NCI-H460 (cell line): ENCODE measurements at places on chromosomes 4 and X. TPM values are rescaled to one million over a fixed set of nuclear protein-coding genes. Genes with fewer than 3 reads are reported as not detected.
A peak's percentile ranks its signal among the peaks of the same experiment; 100 is the strongest.

DNA sequence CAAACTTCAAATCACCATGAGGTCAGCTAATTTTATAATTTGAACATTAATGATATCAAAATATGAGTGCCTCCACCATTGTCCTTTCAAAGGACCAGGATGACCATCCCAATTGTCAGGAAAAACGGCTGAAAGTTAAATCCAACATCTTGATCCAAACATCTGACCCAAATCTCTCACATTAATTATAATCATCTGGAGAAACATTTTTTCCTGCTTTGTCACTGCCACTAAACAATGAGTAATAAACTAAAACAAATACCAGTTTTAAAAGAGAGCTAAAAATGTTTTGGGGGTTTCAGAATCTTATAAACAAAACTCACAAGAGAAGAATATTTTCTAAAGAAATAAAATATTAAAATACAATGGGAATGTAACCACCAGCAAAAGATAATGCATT, 45.7 kb upstream of the NDST4 start:
- DNase-seq, result no peak

GABRE gene
- 26.6 and 45.3 TPM in 2 replicates for total RNA-seq

DNA sequence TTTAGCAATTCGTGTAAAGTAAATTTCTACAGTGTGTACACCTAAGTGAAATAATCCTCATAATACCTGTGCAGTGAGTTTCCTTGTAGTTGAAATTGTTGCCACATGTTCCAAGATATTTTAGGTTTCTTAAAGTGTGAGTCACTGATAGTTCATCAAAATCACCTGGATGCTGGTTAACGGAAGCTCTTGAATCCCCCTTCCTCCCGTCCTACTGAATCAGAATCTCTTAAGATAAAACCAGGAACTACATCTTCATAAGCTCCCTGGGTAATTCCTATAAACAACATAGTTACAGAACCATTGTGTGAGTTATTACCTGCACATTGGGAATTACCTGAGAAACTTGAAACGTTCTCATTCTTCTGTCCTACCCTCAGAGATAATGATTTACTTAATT, 197.4 kb upstream of the HS3ST1 start:
- DNase-seq, result no peak

DNA sequence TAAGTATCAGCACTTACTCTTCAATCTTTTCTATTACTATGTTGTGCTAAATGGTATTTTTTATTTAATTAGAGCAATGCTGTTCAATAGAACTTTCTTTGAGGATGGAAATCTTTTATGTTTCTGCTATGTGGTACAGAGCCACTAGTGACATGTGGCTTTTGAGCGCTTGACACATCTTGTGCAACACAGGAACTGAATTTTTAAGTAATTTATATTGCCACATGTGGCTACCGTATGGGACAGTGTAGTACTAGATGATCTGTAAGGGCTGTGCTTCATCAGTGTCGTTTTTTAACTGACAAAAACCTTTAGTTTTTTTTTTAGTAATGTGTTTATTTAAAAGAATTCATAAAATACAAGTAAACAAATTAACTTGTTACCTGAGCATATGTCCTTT, 22.4 kb downstream of the HPRT1 start:
- no peak for DNase-seq

- DNase-seq, result no peak
Observed at GRCh38 chr4:85414972-85415371, 60.0 kb upstream of the ARHGAP24 start.

DNA sequence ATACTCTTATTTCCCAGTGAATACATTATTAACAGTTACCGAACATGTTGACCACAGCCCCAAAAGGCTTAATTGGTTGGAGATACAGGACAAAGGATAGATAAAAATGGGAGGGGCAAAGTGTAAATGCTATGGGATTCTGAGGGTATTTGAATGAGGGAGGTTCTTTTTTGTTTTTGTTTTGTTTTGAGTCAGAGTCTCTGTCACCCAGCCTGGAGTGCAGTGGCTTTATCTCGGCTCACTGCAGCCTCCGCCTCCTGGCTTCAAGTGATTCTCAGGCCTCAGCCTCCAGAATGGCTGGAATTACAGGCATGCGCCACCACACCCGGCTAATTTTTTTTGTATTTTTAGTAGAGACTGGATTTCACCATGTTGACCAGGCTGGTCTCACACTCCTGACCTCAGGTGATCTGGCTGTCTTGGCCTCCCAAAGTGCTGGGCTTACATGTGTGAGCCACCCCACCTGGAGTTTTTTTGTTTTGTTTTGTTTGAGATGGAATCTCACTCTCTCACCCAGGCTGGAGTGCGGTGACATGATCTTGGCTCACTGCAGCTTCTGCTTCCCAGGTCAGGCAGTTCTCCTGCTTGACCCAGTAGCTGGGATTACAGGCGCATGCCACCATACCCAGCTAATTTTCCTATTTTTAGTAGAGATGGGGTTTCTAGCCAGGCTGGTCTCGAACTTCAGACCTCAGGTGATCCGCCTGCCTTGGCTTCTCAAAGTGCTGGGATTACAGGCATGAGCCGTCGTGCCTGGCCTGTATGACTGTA, 9.0 kb downstream of the UBE2K start:
- no peak for DNase-seq

GRCh38 chr4:167826281-167826680, 266.1 kb upstream of the ANXA10 start:
- DNase-seq, result peak; percentile 1

ZNF827 gene
- 4.1 and 5.5 TPM in 2 replicates for total RNA-seq

GRCh38 chrX:47697181-47697580, 38.2 kb upstream of the UXT start:
- DNase-seq, result no peak

GRCh38 chr4:36235306-36235705, 9.0 kb downstream of the ARAP2 start:
- DNase-seq, result peak; percentile 9

DDX53 gene
- not detected in 2 replicates for total RNA-seq

DNA sequence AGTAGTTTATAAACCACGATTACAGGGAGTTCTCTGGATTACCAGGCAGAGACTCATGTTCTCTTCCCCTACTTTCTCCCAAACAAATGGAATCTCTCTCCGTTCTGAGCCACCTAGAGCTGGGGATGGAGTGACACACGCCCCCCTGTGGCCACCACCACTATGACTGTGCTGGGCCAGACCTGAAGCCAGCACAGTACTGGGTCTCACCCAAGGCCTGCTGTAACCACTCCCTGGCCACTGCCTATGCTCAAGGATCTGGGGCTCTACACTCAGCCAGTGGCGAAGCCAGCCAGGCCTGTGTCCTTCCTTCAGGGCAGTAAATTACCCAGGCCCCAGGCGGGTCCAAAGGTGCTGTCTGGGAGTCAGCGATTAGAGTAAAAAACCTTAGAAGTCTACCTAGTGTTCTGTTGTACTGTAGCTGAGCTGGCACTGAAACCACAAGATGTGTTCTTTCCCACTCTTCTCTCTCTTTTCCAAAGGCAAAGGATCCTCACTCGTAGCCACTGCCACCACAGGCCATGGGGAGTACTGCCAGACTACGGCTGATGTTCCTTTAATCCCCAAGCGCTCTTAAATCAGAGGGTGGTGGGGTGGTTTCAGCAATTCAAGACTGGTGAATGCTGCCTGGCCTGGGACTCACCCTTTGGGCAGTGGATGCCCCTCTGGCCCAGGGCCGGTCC, 412.2 kb upstream of the ARX start:
- DNase-seq, result no peak

FAM9C gene
- not detected in 2 replicates for total RNA-seq
